ENCODE measurements at places on chromosomes 7 and 10.

DNA sequence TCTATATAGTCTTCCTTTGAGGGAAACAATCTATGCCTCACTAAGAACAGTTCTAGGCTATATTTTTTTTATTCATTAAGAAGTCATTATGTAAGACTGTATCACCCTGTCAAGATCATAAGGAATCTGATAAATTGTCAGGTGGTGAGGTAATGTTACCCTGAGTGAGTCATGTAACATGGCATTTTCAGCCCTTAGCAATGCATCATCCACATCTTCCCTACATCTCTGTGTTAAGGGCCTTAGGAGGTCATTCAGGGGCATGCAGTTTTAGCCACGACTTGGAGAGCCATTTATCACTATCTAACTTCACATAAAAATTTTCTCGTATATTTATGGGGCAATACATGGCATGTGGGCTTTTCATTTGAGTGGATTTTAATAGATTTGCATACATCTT, 924.5 kb upstream of the MBL2 start:
- no peak for DNase-seq

DNA sequence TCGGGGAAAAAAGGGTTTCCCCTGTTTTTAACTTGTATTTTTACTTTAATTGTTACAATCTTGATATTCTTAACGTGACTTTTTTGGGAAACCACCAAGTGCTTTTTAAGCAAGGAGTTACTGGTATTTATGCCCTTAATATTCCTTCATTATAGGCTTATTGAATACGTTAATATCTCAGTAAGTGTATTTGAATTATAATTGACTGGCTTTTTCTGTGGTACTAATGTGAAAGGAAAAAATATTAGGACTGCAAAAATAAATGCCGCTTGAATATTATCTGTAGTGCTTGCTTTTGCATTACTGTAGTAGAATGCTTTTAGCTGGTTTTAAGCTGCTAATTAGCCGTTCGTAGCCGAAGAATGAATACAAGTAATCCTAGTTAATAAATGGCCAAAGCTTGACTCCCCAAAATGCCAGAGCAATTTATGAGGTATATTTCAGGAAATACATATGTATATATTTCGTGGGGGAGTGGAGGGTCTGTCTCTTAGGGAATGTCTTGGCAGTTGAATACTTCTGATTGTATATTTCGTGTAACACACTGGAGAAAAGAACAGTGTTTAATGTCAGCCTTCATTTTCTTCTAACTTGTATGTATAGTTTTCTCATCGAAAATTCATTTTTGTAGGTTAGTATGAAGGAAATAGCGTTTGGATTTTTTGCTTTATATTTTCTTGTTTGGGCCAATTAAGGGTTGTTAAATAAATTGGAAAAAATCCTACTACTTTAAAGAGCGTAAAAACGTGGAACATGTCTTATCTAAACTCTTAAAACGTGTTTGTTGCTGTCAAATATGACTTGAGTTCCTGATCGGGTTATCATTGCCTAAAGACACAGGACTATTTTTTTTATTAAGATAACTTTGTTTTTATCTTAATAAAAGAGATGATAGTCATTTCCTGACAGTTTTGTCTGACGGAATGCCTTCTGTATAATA, 1.5 kb downstream of the PDCD4 start:
- no peak for DNase-seq

- DNase-seq, result peak; percentile 93
Measured at GRCh38 chr7:139133335-139134139, 24.0 kb upstream of the ZC3HAV1 start.

DNA sequence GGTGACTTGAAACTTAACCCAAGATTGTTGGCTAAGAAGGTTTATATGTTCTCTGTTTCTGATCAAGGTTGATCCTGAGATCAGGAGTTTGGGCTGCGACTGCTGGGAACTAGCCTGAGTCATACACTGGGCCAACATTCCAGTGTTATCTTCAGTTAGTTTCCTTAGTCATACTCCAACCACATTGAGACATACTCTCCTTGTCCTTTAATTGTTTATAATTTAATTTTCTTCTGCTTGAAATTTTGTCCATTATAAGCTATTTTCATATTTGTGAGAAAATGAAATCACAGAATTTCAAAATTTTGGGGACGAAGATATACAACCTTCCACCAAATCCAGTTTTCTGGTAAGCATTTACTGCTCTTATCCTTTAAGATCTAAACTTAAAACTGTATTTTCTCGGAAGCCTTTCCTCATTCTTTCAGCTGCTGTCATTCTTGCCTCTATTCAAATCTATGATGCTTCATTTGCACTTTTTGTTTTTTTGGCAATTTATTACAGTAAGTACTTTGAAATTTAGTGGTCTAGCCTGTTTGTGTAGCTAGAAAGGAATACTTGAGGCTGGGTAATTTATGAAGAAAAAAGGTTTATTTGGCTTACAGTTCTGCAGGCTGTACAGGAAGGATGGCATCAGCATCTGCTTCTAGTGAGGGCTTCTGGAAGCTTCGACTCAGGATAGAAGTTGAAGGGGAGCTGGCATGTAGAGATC, 63.4 kb upstream of the POT1 start:
- no peak for DNase-seq

DNA sequence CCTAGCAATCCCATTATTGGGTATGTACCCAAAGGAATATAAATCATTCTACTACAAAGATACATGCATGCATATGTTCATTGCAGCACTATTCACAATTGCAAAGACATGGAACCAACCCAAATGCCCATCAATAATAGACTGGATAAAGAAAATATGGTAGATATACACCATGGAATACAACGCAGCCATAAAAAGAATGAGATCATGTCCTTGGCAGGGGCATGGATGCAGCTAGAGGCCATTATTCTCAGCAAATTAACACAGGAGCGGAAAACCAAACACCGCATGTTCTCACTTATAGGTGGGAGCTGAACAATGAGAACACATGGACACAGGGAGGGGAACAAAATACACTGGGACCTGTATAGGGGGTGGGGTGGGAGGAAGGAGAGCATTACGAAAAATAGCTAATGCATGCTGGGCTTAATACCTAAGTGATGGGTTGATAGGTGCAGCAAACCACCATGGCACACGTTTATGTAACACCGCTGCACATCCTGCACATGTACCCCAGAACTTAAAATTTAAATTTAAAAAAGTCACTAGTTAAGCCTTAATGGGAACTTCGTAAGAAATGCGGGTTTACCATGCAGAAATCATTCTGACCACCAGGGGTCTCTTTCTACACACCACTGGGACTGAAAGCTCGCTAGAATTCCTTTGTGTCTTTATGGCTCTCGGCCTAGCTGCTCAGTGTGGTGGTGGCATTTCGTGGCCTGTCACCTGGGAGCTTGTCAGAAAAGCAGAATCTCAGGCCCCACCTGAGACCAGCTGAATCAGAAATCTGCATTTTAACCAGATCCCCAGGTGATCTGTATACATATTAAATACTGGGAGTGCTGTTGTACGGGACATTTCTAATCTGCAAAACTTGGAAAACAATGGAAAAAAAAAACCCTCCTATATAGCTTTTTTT, 9.5 kb downstream of the ANKRD1 start:
- peak; percentile 80 for DNase-seq

- DNase-seq, result peak; percentile 70
Measured at GRCh38 chr10:71729161-71729636, 9.6 kb upstream of the C10orf105 start.

DNA sequence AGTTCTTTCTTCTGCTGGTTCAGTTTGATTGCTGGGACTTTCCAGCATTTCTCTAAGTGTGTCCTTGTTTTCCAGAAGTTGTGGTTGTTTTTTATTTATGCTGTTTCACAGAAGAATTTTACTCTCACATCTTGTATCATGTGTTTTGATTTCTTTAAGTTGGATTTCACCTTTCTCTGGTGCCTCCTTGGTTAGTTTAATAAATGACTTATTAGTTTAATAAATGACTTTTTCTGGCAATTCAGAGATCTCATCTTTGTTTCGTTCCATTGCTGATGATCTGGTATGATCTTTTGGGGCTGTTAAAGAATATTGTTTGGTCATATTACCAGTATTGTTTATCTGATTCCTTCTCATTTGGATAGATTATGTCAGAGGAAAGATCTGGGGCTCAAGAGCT, 59.8 kb upstream of the CYP2C9 start:
- DNase-seq, result no peak

DNA sequence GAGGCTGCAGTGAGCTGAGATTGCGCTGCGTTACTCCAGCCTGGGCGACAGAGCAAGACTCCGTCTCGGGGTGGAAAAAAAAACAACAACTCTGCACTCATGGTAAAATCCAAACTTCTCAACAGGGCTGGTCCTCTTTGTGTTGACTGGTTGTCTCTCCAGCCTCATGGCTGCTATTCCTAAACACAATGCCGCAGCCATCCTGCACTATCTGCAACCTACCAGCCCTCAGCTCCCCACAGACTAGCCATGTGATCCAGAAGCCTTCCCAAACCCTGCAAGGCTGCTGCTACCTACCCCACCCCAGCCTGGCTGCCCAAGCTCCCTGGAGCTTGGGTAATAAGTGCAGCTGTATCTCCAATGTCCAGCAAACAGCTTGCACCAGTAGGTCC, 11.7 kb downstream of the ZYX start:
- DNase-seq, result no peak

DNA sequence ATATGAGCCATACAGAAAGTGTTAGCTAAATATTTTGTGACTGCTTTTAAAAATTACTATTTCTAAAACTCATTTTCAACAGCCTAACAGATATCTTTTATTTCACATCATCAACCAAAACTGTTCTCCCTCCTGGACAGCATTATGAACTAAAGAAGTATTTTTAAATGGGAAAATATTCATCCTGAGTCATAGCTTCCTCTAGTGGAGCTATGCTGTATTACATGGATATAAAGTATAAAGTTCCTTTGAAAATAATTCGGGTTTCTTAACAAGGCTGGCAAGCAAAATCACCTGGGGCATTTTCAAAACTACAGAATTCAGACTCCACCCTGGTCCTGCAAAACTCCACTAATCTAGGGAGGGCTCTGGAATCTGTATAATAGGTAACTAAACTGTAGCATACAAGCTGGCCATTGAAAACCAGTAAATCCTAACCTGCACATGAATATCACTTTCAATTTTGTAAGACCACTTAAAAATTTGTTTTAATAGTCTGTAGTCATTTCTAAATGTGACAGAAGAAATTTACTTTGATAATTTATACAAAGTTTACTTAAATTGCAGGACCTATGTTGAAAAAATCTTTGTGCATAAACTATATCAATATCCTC, 53.5 kb downstream of the SCIN start:
- DNase-seq, result peak; percentile 52

- DNase-seq, result no peak
Measured at GRCh38 chr10:49167425-49168170, 20.6 kb downstream of the TMEM273 start.

DNA sequence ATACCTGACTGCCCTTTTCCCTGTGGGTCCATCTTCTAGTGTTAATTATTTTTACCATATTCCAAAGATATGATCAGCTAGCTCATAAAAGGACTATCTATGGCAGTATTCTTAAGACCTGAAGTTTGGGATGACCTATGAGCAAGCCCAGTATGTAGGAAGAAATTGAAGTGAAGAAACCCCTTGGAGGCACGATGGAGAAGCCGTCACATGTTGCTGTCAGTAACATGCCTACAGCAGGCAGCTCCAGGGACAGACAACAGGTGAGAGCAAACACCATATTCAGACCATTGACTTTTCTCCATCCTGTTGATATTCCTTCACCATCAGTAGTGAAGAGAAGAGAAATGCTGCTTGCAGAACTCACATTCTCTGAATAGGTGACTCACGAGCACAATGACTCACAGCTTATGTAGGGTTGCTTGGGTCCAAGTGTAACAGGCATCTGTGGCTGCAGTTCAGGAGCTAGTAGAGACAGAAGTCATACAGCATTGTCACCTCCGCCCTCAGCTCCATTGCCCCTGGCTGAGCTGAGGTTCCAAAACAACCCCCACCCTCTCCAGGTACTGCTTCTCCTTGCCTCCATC, 8.4 kb upstream of the LYZL2 start:
- DNase-seq, result peak; percentile 69

- DNase-seq, result no peak
Measured at GRCh38 chr10:113823389-113823788, 30.5 kb downstream of the DCLRE1A start.

- peak; percentile 14 for DNase-seq
Measured at GRCh38 chr10:99973190-99973589, 36.6 kb downstream of the DNMBP start.

- DNase-seq, result no peak
Measured at GRCh38 chr10:78009662-78010061, 19.7 kb downstream of the POLR3A start.
